ENCODE measurements at places on chromosomes 16 and 17.

DNA sequence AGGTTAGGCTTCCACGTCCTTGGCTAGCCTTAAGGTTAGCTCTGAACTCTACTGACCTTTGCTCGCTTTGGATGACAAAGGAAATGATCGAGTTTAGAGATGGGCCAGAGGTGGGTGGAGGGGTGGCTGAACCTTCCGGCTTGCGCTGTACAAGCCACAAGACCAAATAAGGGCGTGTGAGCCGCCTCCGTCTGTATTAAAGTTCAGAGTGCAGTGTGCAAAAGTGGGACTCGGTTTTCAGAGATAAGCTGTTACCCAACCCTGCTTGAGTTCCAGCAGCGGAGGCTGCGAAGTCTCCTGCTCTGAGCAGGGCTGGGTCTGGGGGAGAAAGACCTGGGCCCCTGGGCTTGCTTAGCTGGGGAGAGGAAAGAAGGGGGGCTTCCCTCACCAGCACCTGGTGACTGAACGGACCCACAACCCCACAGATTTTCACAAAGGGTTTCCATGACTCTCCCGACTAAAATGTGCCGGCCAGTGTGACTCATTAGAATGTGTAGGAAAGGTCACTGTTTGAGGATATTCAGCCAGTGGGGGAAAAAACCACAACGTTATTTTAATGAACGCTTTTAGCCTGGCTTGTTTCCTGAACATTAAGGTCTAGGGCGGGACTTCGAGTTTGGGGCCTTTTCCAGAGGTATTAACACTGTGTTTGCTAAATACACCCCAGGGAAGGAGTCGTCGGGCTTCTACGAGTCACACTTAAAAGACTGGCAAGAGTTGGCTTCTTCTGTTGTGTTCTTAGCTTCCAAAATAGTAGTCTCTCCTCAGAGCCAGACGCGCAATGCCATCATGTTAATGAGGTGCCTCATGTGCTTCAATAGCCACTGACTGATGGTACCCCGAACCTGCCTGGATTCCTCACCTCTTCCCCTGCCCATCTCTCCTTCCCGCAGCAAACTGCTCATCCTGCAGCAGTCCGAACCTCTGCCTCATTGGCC lies 67.0 kb downstream of the CENPV start:
- DNase-seq = peak; percentile 96

DNA sequence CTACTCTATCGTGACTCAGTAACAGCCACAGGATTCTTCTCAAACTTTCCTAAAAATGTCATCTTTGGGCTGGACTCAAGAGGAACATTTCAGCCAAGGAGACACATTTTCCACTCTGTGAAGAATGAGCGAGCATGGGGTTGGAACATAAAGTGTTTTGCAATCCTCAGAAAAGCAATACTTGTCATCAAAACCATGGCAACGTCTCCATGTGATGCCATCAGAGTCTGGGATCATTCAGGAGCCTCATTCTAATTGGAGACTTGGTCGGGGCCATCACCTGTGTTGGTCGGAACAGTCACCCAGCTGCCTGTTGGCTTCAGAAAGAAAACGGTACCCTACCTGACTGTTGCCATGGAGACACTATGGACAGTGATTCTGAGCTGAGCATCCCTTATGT lies 25.5 kb downstream of the MYOCD start:
- no peak for DNase-seq

- DNase-seq = no peak
Observed at GRCh38 chr16:10930755-10931093, 11.5 kb downstream of the DEXI start.

GRCh38 chr17:50338645-50339044 lies 7.3 kb upstream of the XYLT2 start:
- no peak for DNase-seq

Data from suppressor macrophage (primary cell).